ENCODE measurements at places on chromosomes 1 and 21.

GRCh38 chr1:234906654-234907053 is 222.0 kb downstream of the TOMM20 start:
- no peak for DNase-seq

DNA sequence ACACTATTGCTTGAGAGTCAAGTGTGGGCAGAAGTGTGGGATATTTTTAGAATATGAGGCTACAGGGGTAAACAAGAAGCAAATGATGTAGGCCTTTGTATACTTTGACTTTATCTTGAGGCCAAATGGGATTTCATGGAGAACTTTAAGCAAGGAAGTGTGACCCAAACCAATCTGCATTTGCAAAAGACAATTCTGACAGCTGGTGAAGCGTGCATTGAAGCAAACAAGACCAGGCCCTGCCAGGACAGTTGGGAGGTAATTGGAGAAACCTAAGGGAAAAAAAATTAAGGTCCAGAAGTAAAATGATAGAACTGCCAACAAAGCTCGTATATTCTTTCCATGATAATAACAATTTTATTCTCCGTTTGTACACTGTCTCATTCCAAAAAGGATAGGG is 168.3 kb downstream of the TM2D1 start:
- no peak for DNase-seq

- DNase-seq: peak; percentile 67
Observed at GRCh38 chr1:18883636-18884418, 18.5 kb downstream of the ALDH4A1 start.

- no peak for DNase-seq
Observed at GRCh38 chr1:218347336-218347722, 2.2 kb downstream of the TGFB2 start.

DNA sequence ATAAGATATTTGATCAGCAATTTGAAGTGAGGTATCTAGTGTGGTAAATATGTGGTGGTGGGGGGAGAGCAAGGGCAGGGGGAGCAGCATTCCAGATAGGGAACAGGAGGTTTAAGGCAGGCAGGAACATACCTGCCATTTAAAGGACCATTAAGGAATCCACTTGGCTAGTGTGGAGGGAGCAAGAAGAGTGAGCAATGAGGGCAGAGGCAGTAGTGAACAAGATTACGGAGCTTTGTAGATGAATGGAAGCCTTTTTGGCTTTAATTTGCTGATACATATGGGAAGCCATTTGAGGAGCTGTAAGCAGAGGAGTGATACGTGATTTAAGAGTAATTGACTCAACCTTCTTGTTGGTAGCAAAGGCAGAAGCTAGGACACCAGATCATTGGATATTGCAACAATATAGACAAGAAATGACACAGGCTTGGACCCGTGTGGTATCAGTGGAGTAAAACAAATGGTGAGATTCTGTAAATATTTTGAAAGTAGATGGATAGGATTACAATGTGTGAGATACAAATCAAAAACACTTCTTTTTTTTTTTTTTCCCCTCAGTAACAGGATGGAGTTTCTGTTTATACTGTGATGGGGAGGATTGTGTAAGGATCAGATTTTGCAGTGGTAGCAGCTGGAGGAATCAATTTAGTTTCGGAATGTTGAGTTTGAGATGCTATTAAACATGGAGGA is 73.8 kb upstream of the B3GALT2 start:
- DNase-seq: no peak

GRCh38 chr1:197351821-197352440 is 83.9 kb downstream of the CRB1 start:
- DNase-seq: no peak

DNA sequence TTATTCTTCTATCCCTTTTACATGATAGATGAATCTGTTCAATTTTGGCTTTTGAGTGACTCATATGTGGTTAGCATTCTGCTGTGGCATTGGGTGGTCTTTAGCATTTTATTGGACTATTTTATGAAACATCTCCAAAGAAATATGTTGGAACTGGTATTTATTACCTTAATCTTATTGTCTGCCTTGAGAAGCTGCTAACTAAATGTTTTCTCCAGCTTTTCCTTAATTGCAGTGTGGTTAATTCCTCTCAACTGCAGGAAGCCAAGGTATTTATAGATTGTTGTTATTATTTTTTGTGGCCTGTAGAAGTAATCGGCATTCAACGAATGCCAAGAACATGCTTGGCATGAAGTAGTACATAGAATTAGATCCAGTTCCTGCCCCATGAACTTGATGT is 64.1 kb downstream of the NOS1AP start:
- DNase-seq: no peak

DNA sequence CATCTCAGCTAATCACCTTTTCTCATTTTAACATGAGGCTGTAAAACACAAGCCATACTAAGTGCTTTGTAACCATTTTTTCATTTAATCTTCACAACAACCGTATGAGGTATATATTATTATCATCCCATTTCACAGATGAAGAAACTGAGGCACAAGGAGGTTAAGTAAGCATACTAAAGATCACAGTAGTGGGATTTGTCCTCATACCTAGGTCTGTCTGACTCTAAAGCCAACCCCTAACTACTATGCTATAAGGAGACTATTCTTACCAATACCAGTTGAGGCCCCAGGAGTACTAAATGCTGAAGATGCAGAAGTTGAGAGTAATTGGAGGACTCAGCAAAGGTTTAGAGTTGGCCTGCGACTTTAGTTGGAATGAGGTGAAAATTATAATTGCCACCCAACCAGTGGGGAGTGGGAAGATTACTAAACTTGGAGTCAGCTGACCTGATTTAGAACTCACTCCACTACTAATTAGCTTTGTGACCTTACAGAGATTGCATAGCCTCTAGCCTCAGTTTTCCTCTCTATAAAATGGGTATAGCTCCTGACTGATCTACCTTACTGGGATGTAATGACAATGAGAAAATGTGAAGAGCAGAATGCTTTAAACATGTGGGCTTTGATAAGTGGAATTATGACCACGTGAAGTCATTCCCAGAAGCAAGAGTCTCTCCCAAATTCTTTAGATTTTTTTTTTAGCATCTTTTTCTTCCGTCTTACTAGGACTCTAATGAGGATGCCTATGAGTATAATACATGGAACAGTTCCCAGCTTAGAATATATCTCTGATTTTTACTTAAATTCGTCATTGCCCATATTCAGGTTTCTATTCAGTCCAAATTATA is 85.8 kb upstream of the IPO9 start:
- no peak for DNase-seq

DNA sequence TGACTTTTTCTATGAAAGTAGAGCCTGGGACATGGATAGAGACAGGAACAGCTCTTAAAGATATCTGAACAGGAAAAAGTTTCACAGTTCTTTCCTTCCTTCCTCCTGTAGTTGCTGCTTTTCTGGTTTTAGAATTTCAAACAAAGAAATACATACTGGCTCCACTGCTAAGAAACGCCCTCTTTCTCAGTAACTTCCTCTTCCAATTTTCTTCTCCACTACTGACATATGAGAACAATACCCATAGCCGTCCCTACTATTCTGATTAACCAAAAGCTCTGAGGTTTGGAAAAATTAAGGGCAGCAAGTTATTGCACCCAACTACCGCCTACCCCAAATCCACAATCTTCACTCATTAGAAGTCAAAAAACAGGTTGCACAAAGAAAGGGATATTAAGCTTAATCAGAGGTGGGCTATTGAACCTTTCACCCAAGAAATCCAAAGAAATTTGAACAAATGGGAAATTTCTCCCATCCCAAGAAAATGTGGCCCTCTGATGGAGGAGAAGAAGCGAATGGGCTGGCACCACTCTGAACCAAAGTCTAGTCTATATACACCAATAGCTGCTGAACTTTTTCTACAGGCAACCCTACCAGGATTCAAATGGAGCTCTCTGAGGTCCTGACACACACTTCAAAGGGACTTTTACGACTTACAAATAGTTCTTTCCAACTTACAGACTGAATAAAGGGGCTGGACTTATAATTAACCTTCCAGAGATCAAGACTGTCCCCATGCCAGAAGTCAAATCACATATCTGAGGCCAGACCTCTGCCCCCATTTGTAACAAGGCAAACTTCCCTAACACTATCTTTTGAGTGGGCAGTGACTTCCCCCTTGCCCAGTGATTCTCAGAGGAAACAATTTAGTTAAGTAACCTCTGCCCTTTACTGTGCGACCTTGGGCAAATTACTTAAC is 1.7 kb downstream of the WASF2 start:
- DNase-seq: no peak

DNA sequence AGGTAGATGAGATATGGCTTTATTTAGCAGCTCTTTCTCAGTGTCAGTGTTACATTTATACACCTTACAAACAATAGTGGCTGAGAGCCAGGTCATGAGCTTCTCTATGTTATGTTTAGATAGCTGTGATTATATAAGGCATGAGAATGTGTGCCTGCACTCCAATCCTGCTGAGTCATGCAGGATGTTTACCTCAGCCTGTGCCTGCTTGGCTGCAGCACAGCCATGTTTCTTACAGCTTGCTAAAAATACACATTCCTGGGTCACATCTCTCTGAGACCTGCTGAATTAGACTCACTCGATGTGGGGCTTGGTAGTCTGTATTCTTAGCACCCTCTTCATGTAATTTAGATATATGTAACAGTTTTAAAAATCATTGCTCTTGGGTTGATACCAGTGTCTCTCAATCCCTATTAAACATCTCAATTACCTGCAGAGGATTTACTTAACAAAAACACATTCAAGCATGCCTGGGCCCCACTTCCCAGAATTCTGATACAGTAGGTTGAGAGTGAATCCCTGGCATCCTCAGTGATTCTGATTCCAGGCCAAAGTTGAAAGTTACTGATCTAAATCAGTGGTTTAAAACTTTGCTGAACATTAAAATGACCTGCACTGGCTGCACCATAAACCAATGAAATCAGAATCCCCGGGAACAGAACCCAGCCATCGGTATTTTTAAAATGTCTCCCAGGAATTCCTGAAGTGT is 107.5 kb downstream of the GDAP2 start:
- no peak for DNase-seq

- DNase-seq: no peak
Observed at GRCh38 chr1:216500273-216500967, 77.2 kb upstream of the USH2A start.

GRCh38 chr1:227789084-227790033 is 26.1 kb upstream of the PRSS38 start:
- DNase-seq: no peak

GRCh38 chr1:54105736-54106269 is 47.0 kb downstream of the CDCP2 start:
- no peak for DNase-seq

DNA sequence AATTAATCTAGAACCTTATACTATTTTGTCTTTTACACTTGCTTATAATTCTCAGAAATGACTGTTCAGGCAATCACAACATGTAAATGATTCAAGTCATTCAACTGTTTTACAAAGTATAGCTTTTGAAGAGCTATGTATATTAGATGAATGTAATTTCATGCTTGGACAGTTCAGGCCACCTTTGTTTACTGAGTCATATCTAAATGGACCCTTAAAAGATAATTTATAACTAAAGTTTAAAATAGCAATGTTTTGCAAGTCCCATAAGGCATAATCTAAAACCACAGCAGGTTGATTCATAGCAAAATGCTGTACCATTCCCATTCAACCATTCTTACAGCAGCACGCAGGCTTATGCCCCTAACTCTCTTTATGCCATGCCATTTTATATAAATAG is 64.8 kb downstream of the PIK3R3 start:
- DNase-seq: no peak

Measured in occipital lobe (tissue), 3 donors.